ENCODE measurements at places on chromosomes 7 and 10. TPM values are rescaled to one million over a fixed set of nuclear protein-coding genes. Genes with fewer than 3 reads are reported as not detected.

DNA sequence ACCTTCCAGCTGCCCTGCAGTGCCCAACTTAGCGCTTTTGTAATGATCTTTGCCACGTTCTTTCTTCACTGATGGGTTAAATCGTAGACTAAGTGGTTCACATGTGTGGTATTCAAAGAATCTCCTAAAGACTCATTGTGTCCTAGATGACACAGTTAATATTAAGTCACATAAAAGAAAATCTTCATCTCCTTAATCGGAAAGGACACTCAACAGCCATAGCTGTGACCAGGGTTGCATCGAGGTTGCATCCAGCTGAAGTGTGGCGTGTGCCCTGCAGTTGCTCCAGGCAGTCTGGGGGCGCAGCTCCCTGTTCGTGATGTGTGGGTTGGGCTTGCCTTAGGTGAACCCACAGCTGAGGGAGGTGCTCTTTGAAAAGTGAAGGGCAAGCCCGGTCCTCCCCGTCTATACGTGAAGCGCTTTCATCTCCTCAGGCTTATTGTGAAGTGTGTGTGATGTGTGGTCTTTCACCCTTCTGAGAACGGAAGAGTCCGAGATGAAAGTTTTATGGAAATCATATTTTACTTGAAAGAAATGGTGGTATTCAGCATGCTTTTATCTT is 122.7 kb downstream of the TRRAP start:
- DNase-seq, result no peak

The PAX4 gene
- not detected for total RNA-seq

DNA sequence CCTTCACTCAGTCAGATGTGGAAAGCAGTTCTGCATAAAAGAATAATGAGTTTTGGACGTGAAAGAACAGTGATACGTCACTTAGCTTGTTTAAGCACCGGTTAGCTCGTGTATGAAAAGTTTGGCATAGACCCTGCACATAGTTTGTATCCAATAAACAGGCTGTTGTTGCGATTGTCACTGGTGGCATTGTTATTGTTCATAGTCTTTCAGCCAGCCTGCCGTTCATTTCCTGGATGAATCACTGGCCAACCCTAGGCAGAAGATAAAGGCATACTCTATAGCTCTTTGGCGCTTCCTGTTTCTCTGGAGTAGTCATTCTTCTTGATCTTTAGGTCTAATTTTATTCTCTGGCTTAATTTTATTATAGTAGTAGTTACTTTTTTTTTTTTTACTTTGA is 57.8 kb upstream of the ANKRD30A start:
- DNase-seq, result no peak

- DNase-seq, result no peak
These were observed 46.3 kb upstream of the NANOS1 start for GRCh38 chr10:118983263-118983662.

The TRIM50 gene
- total RNA-seq, result not detected

The BTBD16 gene
- total RNA-seq, result not detected

DNA sequence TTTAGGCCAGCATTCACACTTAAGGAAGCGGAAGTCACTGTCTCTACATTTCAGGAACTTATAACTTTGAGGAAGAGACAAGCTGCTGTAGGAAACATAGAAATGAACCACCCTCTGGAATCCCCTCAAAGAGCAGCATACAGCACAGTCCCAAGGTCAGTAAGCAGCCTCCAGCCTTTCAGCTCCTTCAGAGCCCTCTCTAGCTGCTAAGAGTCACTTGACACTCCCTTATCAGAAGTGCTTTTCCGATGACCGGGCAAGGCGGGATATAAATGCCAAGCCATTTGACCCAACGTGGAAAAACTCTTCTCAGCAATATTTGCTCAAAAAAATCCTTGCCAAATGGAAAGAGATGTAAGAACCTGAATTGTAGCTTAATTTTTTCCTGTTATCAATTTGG is 1284.3 kb downstream of the XPNPEP1 start:
- DNase-seq, result no peak

The H2BK1 gene
- total RNA-seq, result 4.0 TPM

- no peak for DNase-seq
These were observed 136.3 kb upstream of the LAMB4 start for GRCh38 chr7:108266491-108266890.

The SPDYE2 gene
- total RNA-seq, result 0.58 TPM

DNA sequence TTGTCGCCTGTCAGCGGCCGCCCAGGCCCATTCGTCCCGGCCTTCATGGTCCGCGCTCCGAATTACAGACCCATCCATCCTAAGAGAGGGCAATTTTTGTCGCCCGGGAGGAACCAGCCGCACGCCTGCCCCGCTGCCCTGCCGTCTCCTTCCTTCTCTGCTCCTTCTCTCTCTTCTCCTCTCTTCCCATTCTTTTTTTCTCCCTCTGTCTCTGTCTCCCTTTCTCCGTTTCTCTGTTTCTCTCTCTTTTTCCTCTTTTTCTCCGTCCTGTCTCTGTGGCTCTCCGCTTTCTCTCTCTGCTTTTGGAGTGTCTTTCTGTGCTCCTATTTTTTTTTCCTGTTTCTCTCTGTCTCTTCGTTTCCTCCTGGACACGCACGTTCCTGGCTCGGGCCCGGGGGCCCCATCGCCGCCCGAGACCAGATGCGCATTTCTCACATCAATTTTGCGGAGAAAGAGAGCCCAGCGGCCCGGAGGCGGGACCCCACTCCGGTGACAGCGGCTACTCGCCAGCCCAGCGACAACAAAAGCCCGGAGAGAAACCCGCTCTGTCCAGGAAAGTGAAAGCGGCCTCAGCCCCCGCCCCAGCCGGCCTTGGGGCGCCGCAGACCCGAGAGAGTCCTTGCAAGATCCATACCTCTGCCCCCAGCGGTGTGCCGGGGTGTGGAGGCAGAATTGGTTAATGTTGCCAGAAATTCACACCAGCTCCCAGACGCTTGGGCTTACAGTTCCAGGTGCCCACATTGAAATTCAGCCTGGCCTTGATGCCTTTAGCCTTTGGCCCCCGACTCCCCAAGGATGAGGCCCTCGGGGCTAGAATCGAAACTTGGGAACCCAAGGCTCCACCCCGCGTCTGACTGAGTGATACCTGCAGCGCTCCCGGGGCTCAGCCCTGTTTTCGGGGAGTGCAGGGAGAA is 4.1 kb downstream of the LBX1 start:
- DNase-seq, result no peak

DNA sequence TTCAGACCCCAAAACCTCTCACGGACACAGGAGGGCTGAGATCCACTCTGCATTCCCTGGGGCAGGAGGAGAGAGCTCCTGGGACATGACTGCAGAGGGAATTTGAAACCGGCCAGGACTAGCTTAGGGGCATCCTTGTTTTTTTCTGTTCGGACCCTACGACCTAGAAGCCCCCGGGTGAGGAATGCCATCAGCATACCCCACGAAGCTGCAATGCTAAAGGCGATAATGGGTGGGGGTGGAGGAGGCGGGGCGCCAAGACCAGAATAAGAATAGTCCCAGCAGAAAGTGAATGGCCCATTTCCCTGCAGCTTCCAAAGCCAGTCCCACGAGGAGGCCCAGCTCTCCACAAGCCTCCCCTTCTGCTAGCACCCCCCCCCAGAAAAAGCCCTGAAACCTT is 4.0 kb downstream of the PDGFA start:
- no peak for DNase-seq

DNA sequence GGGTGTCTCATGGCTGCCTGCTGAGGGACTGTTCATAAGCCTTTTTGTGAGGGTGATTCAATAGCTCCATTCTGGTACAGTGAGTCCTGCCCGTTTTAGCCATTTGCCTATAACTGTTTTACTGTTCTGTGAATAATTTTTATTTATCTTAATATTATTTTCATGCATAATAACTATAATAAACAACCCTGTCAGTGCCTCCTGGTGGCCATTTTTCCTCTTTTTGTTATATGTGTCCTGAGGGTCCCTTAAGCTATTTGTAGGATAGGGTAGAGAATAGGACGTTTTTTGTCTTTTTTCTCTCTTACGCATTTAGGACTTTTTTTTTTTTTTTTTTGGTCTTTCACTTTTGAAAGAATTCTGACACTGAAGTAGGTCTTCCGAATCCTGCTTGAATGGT is 2.9 kb downstream of the C1QL3 start:
- no peak for DNase-seq

GRCh38 chr7:133910761-133911160 is 216.4 kb upstream of the LRGUK start:
- DNase-seq, result no peak

DNA sequence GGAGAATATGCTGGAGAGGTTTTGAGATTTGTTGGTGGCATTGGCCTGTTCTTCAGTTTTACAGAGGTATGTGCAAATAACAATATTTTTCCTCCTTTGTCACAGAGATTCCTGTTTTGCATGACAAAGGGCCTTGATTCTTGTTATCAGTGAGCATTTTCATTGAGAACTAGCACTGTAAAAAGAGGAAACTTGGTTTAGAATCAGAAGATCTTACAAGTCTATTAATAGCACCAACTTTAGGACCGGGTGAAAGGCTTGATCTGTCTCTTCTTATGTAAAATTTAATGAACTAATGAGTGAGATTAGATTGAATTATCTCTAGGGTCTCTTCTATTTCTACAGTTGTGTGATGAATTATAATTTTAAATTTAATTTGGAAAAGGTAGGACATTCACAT is 25.5 kb downstream of the TSPAN13 start:
- DNase-seq, result no peak

The FXYD4 gene
- total RNA-seq, result not detected

The SPDYE9 gene
- not detected for total RNA-seq

GRCh38 chr10:126373147-126373546 is 15.1 kb downstream of the ADAM12 start:
- no peak for DNase-seq

DNA sequence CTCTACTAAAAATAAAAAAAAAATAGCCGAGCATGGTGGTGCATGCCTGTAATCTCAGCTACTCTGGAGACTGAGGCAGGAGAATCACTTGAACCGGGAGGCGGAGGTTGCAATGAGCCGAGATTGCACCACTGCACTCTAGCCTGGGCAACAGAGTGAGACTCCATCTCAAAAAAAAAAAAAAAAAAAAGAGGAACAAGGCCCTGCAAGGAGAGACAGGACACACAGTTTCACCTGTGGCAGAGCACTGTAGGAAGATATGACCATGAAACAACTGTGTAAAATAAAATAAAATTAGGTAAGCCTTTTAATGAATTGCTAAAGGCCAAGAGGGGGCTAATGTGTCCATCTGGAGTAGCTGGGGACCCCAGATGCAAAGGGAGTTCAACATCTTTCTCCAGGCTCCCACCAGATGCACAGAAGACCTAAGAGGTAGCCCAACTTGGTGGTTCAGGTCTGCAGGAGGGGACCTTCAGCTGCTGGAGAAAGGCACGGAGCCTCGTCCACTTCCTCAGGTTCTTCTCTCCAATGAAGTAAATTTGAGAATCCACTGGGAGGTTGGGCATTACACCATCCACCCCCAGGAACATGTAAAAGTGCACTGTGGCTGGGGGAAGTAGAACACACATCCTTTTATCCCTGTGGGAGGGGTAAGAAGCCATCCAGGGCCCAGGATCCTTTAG is 12.7 kb downstream of the PPIF start:
- no peak for DNase-seq

The AKR1C4 gene
- total RNA-seq, result 0.23 TPM

GRCh38 chr10:90977162-90977854 is 56.4 kb upstream of the ANKRD1 start:
- no peak for DNase-seq

DNA sequence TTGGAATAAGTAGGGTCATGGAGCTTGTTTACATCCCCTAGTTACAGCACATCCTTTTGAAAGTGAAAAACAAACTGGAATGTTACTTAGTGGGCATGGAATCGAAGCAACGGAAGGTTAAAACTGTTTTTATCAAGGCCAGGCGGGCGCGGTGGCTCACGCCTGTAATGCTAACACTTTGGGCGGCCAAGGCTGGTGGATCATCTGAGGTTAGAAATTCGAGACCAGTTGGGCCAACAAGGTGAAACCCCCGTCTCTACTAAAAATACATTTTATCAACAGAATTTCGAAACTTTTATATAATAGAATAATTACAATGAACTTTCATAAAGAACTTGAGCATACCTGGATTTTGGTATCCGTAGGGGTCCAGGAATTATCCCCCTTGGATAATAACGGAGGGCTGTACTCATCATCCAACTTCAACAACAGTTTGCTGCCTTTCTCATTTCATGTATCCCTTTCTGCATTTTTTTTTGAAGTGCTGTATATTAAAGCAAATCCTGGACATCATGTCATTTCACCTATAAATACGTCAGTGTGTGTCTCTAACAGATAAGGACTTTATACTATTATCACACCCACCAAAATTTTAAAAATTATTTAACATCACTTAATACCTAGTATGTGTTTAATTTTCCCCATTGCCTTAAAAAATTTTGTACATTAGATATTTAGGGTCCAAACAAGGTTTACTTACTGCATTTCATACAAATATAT is 1.3 kb upstream of the TMED4 start:
- DNase-seq, result no peak

DNA sequence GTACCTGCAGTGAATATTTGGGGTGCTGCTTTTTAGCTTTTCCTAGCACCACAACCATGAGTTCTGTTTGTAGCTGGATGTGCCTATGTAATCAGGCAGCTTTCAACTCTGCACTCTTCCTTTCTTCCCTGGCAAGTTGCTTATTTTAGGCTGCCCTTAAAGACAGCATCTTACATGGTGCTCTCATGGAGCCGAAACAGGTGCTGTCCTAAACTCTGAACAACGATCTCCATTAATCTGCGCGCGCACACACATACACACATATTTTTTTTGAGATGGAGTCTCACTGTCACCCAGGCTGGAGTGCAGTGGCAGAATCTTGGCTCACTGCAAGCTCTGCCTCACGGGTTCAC is 9.1 kb downstream of the RPS24 start:
- no peak for DNase-seq

The ITPRID1 gene
- total RNA-seq, result not detected

DNA sequence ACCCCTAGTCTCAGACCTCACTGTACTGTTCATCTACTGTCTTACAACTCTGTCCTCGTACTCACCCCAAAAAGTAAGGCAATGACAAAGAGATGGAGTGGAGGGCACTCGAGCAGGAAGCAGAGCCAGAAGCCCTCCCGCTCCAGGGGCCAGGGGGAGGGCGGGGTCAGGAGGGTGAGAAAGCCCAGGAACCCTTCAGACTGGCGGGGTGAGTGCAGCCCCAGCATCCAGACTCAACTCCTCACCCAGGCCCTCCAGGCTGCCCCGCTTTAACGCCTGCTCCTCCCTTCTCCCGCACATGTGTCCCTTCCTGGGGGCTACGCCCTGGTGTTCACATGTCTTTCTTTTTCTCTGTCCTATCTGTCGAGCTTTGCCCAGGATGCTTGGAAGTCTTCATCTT is 66.1 kb downstream of the CALML3 start:
- DNase-seq, result no peak

The MYL10 gene
- not detected for total RNA-seq

- no peak for DNase-seq
These were observed 16.7 kb upstream of the FRA10AC1 start for GRCh38 chr10:93718937-93719725.

The LIPJ gene
- total RNA-seq, result not detected

- no peak for DNase-seq
These were observed 27.6 kb downstream of the NPS start for GRCh38 chr10:127576740-127577161.

The TFPI2 gene
- total RNA-seq, result not detected

DNA sequence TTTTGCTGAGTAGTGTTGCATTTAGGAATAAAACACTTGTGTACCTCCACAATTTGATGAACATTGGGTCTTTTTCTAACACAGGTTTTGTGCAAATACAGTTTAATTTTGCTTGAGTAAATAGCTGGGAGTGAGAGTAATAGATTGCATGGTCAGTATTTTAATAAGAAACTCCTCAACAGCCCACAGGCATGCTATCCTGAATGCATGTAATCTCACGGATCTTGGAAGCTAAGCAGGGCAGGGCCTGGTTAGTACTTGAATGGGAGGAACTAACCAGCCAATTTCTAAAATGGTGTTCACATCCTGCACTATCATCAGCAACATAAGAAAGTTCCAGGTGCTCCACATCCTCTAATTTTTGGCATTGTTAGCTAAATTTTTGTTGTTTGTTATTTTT is 685.4 kb upstream of the MBL2 start:
- DNase-seq, result no peak

The XRCC2 gene
- 1.3 TPM for total RNA-seq
